ENCODE measurements at places on chromosomes 2 and 18.

DNA sequence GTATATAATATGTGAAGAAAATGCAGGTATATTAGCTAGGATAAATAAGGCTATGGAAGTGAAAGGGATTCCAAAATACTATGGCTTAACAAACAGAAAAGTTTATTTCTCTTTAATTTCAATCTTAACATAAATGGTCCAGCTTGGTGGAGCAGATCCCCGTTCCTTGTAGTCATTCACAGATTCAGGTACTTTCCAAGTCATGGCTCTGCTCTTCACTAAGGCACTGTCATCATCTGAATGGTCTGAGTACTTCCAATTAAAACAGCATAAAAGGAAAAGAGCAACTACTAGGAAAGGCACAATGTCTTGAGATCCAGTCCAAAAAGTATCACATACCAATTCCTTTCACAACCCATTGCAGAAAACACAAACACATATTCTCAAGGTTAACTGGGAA is 63.4 kb downstream of the OLA1 start:
- DNase-seq, result no peak

DNA sequence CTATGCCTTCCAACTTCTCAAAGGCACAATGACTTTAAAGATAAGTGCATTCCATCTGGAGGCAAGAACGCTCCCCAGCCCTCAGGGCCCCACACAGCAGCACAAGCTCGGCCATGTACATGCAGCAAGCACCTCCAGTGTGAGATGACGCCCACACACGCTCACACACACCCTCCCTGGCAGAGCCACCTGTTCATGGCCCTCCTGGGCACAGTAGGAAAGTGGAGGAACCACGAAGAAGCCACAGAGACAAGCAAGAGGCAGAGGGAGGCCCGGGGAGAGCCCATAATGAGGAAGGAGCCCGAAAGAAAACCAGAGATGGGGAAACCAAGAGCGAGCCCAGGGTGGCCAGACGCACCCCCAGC is 21.7 kb downstream of the BIN1 start:
- no peak for DNase-seq

- DNase-seq, result no peak
Measured at GRCh38 chr2:191108331-191108730, 42.5 kb downstream of the STAT4 start.

DNA sequence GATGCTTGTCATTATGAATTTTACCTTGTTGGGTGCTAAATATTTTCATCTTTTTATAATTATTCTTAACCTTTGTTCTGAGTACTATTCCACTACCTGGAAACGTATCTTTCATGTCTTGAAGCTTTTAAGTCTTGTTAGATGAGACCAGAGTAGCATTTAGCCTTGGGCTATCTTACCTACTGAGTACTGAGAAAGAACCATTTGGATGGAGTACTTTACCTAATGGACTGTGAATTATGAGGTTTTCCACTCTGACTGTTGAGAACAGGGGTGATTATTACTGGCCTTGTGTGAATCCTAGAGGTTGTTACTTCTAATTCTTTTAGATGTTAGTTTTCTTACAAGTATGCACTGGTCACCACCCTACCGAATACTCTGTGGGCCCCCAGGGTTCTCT is 63.5 kb downstream of the CCDC102B start:
- no peak for DNase-seq

DNA sequence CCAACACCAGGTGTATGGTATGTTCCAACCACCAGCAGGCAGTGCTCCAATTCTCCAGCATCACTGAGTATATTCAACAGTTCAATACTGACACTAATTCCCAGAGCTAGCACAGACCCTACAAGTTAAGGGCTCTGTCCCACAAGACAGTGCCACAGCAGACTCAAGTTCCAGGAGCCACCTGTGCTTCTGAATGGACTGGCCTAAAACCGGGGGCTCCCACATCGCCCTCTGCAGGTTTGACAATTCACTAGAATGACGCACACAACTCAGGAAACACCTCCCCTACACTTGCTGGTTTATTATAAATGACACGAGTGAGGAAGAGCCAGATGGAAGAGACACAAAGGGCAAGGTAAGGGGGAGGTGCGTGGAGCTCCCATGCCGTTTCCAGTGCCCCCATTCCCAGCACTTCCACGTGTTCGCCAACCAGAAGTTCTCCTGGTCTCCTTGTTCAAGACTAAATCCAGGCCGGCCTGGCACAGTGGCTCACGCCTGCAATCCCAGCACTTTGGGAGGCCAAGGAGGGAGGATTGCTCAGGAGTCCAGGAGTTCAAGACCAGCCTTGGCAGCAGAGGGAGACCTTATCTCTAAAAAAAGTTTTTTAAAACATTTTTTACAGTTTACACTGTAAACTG is 12.2 kb upstream of the ATP6V1B1 start:
- DNase-seq, result no peak

- no peak for DNase-seq
Measured at GRCh38 chr2:33709951-33710350, 110.9 kb upstream of the FAM98A start.

DNA sequence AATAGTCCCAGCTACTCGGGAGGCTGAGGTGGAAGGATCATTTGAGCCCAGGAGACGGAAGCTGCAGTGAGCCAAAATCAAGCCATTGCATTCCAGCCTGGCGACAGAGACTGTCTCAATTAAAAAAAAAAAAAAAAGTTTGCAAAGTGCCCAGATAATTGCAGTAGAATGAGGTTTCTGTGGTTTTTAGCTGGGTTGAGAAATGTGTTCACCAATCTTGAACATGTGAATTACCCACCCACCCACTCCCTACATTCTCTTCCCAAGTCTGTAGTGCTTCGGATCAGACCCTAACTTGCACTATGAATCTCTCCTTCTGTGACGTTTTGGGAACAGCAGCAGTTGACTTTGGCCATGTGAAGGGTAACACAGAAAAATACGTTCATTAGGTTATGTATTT is 247.3 kb downstream of the PTGR3 start:
- no peak for DNase-seq

DNA sequence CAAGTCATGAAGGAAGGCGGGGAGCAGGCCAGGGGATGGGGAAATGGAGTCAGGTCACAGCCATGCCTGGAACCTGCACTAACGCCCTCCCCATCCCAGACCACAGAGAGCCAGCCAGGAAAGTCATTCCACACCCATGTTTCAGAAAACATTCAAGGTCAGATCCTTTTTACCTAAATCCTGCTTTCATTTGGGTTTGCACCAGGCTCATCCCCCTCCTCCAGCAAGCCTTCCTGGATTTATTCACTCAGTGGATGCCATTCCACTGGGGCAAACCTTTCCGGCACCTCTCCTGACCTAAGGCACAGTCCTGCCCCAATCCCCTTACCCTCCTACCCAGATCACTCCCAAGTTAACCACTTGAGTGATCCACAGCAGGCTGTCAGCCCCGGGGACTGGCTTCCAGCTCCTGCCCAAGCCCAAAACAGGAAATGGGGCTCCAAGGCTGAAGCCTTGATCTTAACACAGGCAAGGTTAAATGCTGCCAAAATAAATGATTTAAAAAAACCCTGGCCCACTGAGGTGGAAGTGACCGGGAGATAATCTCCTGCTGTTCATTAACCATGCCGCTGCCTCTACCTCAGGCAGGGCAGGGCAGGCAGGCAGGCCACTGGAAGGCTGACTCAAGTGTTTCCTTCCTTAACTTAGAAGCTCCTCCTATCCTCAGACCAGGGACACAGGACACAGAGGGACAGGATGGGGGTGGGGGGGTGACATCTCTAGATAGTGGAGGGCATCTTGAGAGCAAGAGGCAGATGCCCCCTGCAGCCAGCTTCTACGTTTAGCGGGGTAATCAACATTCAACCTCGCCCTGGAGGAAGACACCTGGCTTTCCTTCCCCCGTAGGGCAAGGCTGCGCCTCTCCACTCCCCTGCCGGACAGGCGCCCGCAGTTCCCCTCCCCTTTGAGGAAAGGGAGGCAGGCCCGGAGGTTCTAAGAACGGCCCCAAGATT is 1.4 kb downstream of the RAB11FIP5 start:
- DNase-seq, result no peak

DNA sequence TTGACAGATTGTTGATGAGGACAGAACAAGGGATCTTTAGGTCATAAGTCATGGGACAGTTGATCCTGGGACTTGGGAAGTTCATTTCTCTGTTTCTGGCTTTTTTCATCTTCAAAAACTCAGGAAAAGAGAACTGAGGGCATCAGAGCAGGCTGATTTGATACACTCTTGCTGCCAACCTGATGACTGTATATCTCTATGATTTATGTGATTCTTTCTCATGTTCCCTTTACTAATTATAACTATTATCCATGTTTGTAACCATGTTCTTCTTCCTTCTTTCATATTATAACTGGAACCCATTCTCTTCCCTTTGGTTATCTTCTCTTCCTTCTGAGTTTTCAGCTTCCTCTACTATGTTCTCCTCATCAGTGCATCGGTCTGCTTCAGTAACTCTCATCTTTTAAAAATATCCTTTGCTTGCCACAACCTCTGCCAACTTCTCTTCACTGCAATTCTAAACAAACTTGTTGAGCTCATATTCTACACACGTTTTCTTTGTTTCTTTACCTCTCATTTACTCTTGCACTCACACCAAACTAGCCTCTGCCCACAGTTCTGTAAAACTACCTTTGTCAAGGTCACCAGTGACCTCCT is 13.5 kb downstream of the RASGRP3 start:
- no peak for DNase-seq

DNA sequence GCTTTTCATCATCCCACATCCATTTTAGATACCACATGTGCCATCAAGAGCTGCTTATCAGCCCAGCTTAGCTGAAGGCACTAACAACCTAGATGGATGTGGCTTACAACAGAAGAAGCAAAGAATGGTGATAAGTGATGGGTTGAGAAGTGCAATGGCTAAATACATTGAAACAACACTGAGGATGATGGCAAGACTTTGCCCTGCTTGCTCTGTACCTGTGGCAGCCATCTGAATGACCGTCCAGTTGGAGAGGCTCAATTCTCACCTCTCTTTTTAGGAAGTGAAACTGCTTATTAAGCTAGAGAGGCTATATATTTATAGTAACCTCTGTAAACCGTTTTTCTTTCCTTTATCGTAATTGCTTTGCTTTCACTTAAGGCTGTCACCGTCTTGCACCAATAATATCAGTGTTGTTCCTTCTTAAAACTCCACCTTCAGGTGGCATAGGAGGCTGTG is 5.7 kb downstream of the GPATCH11 start:
- DNase-seq, result no peak

- no peak for DNase-seq
Measured at GRCh38 chr2:173159791-173160463, 84.3 kb downstream of the MAP3K20 start.

DNA sequence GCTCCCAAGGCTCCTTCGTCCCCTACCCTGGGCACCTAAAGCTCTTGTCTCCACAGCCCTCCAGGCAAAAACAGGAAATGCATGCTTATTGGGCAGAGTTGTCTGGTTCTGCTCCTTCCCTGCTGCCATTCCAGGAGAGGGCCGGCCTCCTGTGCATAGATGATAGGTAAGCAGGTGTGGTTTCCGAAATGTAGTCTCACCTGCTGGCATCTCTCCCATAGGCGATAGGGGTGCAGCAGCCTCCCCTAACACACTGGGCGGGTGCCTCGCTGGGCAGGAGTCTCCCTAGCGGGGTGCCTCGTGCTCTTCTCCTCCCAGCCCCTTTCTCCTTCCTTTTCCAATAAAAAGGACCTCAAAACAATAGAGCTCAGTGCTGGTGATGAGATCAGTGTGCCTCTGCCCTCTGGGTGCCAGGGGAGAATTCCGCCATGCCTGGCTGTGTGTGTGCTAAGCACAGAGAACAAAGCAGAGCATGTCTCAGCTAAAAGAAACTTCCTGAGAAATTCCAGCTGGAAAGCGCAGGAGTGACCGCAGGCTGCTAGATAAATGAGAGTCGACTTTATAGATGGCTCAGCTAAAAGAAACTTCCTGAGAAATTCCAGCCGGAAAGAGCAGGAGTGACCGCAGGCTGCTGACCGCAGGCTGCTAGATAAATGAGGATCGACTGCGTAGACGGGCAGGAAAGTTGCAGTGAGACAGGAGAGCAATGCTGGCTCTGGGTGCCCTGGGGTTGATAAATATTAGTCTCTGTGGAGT is 11.3 kb upstream of the PXDN start:
- no peak for DNase-seq

DNA sequence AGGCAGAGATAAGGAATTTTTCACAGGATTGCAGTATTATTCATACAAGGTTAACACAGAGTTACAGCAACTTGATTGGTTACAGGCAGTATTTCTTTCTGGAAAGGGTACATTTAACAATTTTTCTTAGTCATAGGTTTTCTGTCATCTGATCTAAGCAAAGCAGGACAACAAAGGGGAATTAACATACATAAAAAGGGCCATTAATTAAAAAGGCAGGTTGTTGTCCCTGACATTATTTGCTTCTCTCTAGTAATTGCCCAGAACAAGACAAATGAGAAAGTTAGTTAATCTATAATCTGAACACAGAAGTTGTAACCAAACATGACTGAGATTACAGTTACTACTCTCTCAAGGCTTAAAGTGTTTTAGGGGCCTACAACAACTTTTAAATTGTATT is 291.4 kb upstream of the LRRTM4 start:
- no peak for DNase-seq

DNA sequence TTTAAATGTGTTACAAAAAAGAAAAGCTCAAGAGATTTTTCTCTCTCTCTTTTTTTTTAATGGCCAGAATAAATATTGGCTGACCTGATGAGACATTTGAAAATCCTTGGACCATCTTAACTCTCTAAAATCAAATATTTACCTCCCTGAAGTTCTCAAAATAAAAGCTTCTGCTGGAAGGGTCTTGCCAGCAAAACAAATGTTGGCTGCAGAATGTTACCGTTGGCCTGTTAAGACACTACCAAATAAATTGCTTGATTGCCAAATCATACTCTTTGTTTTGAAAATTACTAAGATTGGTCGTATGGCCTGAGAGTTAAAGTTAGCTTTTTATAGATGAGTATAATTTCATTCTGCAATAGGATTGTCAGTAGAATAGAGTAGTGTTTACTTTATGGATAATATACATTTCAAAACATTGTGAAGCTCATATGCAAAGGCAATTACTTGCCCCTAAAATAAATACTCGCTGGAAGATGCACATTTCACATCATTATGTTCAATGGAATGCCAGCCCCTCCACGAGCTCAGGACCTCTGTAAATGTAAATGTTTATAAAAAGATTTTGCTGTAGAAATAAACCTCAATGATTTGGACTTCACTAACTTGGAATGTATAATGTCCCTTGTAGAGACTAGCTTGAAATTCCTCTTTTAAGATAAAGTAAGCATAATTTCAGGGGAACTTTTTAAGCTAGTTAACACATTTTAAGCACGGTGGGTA is 193.4 kb downstream of the SOX11 start:
- DNase-seq, result no peak

DNA sequence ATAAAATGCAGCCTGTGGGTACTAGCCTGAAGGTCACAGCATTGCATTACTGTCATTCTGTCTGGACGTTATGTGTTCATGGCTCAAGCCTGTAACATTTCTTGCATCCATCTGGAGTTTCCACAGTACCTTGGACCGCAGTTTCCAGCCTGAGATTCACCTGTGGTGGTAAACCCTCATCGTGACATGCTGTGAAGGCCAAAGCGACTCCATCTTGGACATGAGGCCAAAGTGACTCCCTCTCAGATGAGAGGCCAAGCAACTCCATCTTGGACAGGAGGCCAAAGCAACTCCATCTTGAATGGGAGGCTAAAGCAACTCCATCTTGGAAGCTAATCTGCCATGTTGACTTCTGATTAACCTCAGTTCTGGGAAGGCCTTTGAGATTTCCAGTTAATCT is 257.7 kb upstream of the MYT1L start:
- no peak for DNase-seq

Data from activated effector memory CD4-positive, alpha-beta T cell treated with Interleukin-2 at 50 U/mL for 16 hours (primary cell).